Adipose tissue (tissue), 3 donors: ENCODE measurements at places on chromosomes 1 and 21. TPM values are rescaled to one million over a fixed set of nuclear protein-coding genes. Genes with fewer than 3 reads are reported as not detected.

OR10R2 gene
- polyA plus RNA-seq, result not detected

MYOM3 gene
- 0.34 TPM for polyA plus RNA-seq

RAB3B gene
- 0.03 TPM for polyA plus RNA-seq

INSRR gene
- polyA plus RNA-seq, result 0.11 TPM

DISP3 gene
- polyA plus RNA-seq, result not detected

RGS1 gene
- 27.9 TPM for polyA plus RNA-seq

CTNNBIP1 gene
- polyA plus RNA-seq, result 18.6 TPM

CYP4X1 gene
- 4.7 TPM for polyA plus RNA-seq

OR14K1 gene
- polyA plus RNA-seq, result not detected

LRRC39 gene
- polyA plus RNA-seq, result 1.0 TPM

GFI1 gene
- 0.22 TPM for polyA plus RNA-seq

TNNI3K gene
- polyA plus RNA-seq, result 1.7 TPM

TNFRSF18 gene
- polyA plus RNA-seq, result 1.4 TPM

TSPAN2 gene
- 4.3 TPM for polyA plus RNA-seq

AK4 gene
- 4.6 TPM for polyA plus RNA-seq

MXRA8 gene
- polyA plus RNA-seq, result 11.7 TPM

SPATA1 gene
- polyA plus RNA-seq, result 0.18 TPM

RPL22 gene
- 286 TPM for polyA plus RNA-seq

C4BPB gene
- 3.0 TPM for polyA plus RNA-seq

SELL gene
- polyA plus RNA-seq, result 3.8 TPM

LRRIQ3 gene
- 0.32 TPM for polyA plus RNA-seq

USH2A gene
- polyA plus RNA-seq, result not detected

ALDH9A1 gene
- polyA plus RNA-seq, result 122 TPM

B3GALT2 gene
- 0.13 TPM for polyA plus RNA-seq

IGSF3 gene
- 1.1 TPM for polyA plus RNA-seq

SPRR2A gene
- polyA plus RNA-seq, result 5.4 TPM

CCDC185 gene
- polyA plus RNA-seq, result not detected

EFNA1 gene
- polyA plus RNA-seq, result 30.3 TPM

AMY2A gene
- 359 TPM for polyA plus RNA-seq

MEAF6 gene
- polyA plus RNA-seq, result 32.1 TPM

C8B gene
- polyA plus RNA-seq, result not detected

SFT2D2 gene
- polyA plus RNA-seq, result 2.9 TPM

FNBP1L gene
- polyA plus RNA-seq, result 12.7 TPM

TDRD10 gene
- polyA plus RNA-seq, result 11.7 TPM

SLC45A3 gene
- polyA plus RNA-seq, result 0.67 TPM

PLEKHA6 gene
- polyA plus RNA-seq, result 9.3 TPM

GJC2 gene
- 0.29 TPM for polyA plus RNA-seq

RXFP4 gene
- 0.07 TPM for polyA plus RNA-seq

GPR52 gene
- polyA plus RNA-seq, result not detected

MRPS21 gene
- polyA plus RNA-seq, result 56.9 TPM

C1orf167 gene
- polyA plus RNA-seq, result 2.7 TPM
